Stimulated activated CD4-positive, alpha-beta T cell treated with anti-CD3 and anti-CD28 coated beads, Interleukin-1b, Interleukin-23, amount 100 ng/mL, for 1 hour (primary cell): ENCODE measurements at places on chromosomes 7 and 10.

GRCh38 chr7:42237811-42238541 lies 967 bp upstream of the GLI3 start:
- DNase-seq: no peak

- no peak for DNase-seq
Observed at GRCh38 chr10:90885176-90885575, 13.4 kb downstream of the RPP30 start.

DNA sequence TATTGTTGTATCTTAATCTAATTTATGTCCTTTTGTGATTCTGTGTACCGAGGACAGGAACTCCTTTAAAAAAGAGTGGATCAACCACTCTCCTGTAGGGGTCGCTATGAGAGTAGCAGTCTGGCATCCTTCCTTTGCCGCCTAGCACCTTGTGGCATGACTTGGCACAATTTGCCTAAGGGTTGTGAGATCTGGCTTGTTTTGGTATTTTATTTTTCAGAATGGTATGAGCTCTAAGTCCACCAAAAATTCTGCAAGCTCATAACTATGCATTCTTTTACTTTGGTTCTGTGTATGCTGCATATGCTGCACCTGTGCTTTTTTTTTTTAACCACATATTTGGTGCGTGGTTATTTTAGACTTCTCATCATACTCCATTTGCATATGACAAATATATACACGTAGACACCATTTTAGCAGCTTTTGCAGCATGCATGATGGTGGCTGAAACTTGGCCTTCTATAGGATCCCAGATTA lies 112.8 kb downstream of the CDK14 start:
- DNase-seq: no peak

DNA sequence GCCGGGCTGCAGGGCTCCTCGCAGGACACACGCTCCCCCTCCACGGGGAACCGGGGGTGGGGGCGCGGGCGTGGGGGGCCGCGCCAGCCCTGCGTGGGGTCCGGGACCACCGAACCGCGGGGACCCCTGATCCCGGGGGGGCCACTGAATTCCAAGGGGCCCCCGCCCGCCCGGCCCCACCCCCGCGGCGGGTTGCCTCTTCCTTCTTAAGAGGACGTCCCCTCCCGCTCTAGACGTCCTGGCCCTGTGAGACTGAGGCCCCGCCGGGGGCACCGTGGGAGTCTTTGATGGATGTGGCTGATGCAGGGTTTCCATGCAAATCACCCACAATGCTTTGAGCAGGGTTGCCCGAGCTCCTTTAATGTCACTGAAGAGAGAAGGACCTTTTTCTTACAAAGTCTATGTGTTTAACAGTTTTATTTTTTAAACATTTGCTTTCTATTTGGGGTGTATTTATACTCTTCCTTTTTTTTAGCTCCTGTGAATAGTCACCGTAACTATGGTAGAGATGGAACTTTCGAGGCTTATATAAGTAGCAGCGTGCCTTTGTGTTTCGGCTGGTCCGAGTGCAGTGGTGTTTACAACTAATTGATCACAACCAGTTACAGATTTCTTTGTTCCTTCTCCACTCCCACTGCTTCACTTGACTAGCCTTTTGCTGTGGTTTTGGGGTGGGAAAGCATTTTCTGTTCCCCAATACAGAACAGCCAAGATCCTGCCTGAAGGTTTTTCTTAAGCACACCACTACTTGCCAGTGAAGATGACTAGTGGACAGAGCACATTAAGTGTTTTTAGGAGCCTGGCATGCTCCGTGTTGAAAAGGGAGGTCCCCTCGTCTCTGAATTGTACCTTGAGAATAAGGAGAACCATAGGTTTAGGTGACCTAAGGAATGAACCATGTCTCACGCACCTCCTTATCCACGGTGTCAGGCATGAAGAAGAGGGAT lies 44.8 kb downstream of the PDIA4 start:
- peak; percentile 64 for DNase-seq

GRCh38 chr7:30649717-30650420 lies 32.4 kb downstream of the CRHR2 start:
- DNase-seq: no peak

DNA sequence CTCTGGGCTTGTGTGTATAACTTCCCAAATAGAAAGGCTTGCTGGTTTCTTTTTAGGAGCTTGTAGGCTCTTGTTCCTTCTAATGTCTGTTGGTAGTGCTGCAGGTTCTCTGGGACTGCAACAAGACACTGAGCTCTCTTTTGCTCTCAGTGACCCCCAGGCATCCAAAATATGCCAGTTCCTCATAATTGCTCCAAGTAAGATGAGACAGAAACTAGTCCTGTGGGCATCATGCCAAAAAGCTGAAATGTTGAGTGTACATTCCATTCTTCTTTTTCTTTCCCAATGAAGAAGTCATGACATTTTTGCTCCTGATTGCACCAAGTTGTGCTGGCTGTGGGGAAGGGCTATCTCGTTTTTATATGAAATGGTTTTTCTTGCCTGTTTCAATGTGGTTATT lies 7.1 kb upstream of the BTBD16 start:
- DNase-seq: no peak

GRCh38 chr7:27316311-27316710 lies 73.7 kb downstream of the EVX1 start:
- DNase-seq: no peak

DNA sequence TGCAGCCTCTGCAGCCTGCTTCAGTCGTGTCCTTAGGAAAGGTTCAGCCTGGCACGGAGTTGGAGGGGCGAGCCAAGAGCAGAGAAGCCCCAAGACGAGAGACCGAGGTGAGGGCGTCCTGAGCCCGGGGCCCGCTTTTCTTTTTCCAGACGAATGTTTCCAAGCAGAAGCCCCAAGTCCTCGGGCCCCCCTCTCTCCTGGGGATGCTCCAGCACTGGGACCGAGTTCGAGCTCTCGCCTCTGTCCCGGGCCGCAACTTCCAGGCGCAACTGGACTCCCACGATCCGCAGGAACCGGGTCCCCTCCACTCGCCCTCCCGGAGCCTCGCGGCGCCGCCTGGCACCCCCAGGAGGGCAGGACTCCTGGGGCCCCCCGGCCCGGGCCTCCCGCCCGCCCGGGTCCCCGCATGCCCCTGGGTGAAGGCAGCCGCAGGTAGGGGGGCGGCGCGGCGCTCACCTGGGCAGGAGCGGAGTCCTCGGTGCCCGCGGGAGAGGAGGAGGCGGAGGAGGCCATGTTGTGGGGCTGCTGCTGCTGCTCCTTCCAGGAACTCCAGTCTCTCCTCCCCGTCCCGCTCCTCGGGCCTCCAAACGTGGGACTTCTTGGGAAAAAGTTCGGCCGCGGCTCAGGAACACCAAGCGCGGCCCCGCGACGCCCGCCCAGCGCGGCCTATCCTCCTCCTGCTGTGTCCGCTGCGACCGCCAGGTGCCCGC lies 45.3 kb upstream of the CDK1 start:
- DNase-seq: no peak

DNA sequence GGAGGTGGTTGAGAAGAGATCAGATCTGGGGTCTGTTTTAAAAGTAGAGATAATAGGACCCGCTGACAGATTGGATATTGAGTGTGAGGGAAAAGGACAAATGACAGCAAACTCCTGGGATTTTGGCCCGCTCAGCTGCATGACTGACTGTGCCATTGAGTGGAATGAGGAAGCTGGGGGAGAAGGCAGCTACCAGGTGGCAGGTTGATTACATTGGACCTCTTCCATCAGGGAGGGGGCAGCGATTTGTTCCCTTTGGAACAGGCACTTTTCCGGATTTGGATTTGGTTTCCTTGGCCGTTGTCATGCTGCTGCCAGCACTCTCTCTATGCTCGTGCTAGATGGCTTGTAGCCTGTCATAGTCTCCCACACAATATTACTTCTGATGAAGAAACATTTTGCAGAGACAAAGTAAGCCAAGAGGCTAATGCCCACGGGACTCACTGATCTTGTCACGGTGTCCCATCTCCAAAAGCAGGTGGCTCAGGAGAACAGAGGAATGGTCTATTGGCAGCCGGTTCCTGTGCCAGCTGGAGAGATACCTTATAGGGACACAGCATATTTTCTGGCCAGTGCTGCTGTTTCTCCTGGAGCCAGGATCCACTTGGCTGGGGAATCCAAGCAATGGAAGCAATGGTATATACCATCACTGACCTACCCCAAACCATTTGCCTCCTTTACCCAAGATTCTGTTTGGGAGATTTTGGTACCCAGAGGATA lies 69.1 kb upstream of the WAC start:
- no peak for DNase-seq

DNA sequence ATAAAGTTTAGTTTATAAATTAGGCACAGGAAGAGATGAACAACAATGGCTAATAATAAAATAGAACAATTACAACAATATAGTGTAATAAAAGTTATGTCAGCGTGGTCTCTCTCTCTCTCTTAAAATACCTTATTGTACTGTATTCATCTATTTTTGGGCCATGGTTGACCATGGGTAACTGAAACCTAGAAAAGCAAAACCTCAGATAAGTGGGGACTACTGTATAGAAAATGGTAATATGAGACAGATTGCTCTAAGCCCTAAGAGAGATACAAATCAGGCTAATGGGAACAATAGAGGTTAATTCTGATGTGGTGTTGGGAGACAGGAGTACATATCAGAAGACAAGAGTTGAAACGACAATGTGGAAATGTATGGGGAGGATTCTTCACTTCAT lies 86.2 kb downstream of the ZNF365 start:
- DNase-seq: no peak

GRCh38 chr7:157299613-157300368 lies 37.0 kb upstream of the DNAJB6 start:
- DNase-seq: no peak

GRCh38 chr10:62813981-62814380 lies 2.2 kb downstream of the EGR2 start:
- DNase-seq: no peak
